ENCODE measurements at places on chromosomes 6 and 20.
A peak's percentile ranks its signal among the peaks of the same experiment; 100 is the strongest.

GRCh38 chr20:63224412-63225081 lies 8.6 kb upstream of the YTHDF1 start:
- peak; percentile 42 for DNase-seq

- no peak for DNase-seq
Measured at GRCh38 chr20:20497242-20497978, 129.5 kb downstream of the INSM1 start.

- DNase-seq = no peak
Measured at GRCh38 chr20:64030371-64031134, 5.4 kb upstream of the C20orf204 start.

DNA sequence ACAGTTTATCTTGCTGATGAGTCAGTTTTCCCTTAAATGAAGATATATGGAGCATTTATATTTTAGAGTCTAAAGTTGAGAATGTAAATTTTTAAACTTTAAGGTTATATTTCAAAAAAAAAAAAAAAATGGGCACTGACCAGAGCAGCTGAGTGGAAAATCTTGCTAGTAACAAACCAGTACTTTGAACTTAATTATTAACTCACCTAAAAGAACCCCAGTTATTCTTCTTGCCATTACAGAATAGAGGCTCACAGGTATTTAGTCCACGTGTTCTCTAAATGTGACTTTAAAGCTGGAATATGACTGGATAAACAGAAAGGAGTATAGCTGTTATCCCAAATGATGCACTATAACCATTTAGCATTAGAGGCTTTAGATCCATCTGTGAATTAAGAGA lies 178.4 kb downstream of the COL9A1 start:
- DNase-seq = no peak

DNA sequence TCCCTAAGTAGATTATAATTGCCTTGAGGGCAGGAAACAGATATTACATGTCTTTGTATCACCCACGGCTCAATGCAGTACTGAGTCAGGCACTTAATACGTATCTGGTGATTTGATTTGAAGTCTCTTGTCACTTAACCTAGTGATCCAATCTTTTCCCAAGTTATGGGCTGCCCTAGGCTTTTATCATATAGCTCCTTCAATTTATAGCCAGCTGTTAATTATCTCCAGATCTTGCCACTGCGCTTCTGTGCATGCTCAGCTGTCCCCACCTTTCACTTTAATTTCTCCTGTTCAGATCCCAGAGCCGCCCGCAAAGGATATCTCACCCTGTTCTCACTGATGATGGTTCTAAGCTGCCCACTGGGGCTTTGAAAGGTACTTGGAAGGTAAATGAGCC lies 41.9 kb downstream of the SNHG17 start:
- no peak for DNase-seq

DNA sequence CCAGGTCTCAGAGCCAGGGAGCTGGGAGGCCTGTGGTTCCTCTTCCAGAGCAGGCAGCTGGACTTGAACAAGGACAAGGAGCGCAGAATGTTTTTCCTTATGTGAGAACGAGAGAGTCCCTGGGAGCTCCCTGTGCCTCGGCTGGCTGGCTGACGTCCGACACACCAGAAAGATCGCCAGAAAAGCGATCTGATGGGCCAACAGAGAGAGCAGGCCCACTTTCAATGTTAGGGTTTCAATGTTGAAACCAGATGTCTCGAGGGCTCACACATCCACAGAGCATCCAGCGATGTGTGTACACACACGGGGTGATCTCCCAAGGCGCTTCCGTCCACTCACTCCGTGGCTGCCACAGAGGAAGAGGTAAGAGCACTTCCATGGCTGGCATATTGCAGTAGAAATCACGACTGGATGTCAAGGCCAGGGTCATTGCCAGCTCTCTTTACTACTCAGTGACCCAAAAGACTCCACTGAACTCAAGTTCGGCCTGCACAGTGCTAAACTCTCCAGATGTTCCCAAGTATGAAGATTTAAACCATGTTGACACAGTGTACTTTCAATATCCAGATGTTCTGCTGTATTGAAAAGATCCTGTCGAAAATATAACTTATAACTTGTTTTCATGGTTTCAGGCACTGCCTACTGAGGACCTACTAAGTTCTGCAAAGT lies 70.8 kb upstream of the FOXC1 start:
- DNase-seq = no peak

DNA sequence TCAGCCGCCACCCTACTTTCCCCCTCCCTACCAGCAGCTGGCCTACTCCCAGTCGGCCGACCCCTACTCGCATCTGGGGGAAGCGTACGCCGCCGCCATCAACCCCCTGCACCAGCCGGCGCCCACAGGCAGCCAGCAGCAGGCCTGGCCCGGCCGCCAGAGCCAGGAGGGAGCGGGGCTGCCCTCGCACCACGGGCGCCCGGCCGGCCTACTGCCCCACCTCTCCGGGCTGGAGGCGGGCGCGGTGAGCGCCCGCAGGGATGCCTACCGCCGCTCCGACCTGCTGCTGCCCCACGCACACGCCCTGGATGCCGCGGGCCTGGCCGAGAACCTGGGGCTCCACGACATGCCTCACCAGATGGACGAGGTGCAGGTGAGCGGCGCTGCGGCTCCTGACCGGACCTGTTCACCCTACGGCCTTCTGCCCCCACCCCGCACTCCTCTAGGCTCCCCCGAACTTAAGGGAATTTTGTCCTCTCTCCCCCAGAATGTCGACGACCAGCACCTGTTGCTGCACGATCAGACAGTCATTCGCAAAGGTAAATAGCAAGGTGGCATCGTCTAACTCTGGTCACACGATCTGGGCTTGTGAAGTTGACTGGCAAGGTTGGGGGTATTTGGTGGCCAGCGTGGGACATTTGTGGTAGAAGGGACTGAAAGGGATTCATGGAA lies 2.3 kb downstream of the TFAP2C start:
- no peak for DNase-seq

DNA sequence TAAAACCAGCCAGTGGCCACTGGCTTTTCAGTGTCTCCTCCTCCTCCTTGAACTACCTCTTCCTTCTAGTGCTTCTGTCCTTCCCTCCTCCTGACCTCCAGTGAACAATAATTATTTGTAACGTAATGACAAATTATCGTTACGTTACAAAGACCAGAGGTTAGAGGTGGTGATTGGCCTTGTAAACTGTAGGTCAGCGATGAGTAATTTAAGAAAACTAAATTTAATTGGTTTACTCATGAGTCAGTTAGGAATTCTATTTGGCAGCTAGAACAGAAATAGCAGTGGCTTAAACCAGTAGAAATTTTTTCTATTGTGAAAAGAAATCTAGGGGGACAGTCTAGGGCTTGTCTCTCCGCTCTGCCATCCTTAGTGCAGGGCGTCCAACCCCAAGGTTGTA lies 38.8 kb downstream of the PPARD start:
- DNase-seq = no peak

GRCh38 chr6:162702446-162702845 lies 25.1 kb downstream of the PRKN start:
- no peak for DNase-seq

DNA sequence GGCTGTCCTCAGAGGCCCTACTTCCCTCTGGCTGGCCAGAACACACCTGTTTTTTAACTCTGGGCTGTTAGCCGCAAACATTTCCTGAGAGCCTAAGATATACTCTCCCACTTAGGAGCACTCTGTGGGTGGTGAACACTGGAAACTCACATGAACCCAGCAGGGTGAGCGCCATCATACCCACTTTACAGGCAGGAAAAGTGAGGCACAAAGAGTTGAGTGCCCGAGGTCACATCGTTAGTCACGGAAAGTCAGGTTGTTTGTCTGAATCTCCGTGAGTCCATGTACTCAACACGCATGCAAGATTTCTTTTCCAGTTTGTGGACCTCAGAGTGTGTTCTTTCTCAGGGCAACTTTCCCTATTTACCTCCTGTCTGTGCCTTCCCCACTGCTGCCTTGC lies 1.9 kb downstream of the BAK1 start:
- DNase-seq = no peak

DNA sequence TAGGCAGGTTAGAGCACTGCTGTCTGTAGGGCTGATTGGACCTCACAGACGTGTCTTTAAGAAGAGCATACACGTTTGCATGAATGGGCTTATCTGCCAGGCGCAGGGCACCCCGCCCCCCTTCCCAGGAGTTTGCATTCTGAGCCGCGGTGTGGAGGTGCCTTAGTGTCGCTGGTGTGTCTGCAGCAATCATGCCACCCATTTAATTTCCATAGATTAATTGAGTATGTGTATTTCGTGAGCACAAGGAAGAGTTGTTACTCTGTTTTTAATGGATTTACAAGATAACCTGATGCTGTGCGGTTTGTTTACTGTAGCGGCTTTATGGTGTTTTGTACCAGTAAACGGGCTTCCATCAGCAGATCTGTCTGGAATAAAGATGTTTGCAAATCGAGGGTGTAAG lies 107.7 kb downstream of the ZDHHC14 start:
- DNase-seq = no peak

GRCh38 chr6:168320634-168321033 lies 1.1 kb upstream of the DACT2 start:
- DNase-seq = no peak

DNA sequence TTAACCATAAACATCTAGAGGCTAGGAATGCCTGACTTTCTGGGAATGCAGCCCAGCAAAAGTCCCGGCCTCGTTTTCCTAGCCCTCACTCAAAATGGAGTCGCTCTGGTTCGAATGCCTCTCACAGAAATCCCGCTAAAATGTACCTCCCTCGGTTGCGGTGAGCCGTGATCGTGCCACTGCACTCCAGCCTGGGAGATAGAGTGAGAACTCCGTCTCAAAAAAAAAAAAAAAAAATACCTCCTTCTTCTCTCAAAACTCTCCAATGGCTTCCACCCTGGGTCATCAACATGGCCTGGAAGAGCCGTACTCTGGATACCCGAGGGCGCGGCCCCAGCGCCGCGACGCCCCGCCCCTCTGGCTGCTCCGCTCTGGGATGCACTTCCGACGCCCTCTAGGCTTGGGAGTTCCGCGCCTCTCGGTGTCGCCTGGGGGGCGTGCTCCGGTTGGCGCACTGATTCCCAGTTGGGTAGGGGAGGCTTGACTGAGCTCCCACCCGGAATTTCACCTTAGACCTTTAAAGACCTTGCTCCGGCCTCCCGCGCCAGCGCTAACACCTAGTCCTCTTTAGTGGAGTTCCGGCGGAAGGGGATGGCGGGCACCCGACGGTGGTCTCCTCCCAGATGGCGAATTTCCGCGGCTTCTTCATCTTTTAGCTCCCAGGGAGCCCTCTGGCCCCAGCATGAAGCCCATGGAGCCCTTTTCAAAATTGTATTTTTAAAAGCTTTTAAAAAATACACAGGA lies 12.3 kb downstream of the HMGN4 start:
- DNase-seq = peak; percentile 47

GRCh38 chr6:34656378-34657036 lies 40.1 kb downstream of the ILRUN start:
- no peak for DNase-seq

DNA sequence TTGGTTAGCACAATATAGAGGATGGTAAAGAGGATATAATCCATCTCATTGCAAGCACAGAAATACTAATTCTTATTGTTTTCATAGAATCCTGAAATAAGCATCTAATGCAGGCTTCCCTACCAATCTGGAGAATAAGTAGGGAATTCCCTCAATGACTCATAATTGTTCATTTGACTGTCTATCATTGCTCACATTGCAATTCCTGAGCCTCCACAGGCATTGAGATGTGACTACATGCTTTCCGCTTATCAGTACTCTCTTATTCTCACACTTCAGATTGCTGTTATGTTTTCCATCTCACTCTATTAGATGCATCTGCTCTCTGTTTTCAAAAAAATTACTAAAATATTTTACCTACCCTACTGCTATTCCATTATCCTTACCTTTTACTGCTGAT lies 216.2 kb upstream of the PRSS16 start:
- no peak for DNase-seq

DNA sequence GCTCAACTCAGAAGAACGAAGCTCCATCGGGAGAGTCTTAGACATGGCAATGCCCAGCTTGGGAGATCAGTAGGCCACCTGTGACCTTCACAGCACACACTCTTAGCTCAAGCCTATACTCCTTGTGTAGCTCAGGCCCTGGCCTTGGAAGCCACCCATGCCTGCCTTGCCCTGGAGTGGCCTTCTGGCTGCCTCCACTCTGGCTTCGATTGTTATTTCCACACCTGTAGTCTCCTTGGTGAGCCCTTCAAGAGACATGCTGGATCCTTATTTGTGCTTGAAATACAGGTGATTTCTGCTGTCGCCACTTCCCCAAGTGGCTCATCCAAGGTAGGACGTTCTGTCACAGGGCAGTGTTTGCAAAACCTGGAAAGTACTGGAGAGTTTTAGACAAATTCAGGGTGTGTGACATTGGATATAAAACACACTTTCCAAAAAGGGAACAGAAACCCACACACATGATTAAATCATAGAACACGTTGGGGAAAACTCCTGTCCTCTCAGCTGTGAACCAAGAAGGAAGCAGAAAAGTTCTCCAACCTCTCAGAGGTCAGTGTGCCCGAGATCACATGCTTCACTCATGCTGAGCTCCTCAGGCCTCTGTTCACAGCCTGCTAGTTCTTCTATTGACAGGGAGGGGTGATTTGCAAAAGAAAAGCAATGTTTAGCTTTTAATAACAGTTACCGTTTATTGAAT lies 391.8 kb downstream of the CDC5L start:
- DNase-seq = no peak

- DNase-seq = no peak
Measured at GRCh38 chr20:2713285-2713684, 20.7 kb downstream of the EBF4 start.

GRCh38 chr6:42978487-42978838 lies 518 bp downstream of the PEX6 start:
- peak; percentile 51 for DNase-seq

GRCh38 chr6:122996794-122997505 lies 915 bp downstream of the CLVS2 start:
- DNase-seq = no peak

DNA sequence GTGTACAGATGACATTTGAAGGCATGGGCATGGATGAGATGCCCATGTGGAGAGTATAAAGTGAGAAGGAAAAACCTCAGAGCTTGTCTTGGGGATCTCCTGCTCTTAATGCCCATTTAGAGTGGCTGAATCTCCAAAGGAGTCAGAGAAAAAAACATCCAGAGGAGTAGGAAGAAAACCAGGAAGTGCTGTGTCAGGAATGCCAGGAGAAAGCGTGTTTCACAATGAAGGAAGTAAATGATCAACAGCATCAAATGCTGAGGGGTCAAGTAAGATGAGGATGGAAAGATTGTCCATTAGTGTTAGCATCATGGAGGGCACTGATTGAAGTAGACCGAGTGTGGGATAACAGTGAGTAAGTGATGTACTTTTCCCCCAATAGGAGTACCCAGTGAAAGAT lies 56.1 kb downstream of the FIG4 start:
- no peak for DNase-seq

DNA sequence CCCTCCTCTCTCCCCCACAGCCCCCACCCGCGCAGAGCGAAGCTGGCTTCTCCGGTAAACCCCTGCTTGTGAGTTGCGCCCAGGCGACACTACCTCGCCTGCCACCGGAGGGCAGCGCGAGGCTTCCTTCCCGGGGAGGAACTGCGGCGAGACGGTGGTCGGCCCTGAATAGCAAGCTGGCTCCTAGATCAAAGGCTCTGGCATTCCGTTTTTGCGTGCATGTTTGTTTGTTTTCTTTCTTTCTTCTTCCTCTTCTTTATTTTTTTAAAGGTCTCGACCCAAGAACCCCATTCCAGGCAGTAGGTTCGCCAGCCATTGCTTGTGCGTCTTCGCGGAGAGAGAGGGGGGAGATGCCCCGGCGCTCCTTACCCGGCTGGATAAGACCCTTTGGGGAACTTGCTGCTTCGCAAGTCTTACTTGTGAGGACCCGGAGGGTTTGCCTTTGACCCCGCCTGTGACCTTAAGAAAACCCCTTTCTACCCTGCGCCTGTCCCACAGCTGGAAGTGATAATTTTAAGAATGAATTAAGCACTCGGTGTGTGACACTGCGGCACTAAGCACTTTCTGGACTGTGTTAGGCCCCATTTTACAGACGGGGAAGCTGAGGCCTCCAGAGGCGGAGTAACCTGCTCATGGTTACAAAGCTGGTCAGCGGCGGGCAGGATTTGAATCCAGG lies 92.7 kb upstream of the SIRPA start:
- DNase-seq = peak; percentile 84

All from frontal cortex (tissue), 4 donors.